ENCODE measurements at places on chromosomes 3 and 15.

DNA sequence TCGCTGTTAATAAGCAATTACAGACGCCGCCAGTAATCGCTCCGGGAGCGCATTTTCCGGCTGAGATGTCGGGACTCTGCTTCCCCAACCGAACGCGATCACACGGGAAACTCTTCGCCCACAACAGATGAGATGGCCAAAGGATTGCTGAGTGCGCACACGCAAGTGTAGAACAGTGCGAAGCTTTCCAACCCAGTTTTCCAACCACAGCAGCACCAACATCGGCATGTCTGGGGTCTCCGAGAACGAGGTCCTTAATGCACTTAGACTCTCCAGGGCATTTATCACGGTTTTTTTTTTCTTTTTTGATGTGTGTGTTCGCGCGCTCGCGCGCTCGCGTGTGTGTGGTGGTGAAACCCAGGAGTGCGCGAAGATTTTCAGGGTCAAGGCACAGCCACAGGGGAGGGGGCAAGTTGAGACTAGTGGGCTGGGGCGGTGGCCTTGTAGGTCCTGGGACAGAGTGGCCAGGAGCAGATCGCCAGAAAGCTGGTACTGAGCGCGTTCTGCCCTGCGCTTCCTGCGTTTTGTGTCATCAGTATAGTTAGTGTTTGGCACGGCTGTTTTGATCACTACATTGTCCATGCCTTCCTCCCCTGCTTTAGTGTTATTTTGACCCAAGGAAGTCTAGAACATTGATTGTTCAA, 1.8 kb upstream of the EOMES start:
- DNase-seq: no peak

GRCh38 chr15:89399238-89400115, 64.9 kb upstream of the POLG start:
- DNase-seq: no peak

DNA sequence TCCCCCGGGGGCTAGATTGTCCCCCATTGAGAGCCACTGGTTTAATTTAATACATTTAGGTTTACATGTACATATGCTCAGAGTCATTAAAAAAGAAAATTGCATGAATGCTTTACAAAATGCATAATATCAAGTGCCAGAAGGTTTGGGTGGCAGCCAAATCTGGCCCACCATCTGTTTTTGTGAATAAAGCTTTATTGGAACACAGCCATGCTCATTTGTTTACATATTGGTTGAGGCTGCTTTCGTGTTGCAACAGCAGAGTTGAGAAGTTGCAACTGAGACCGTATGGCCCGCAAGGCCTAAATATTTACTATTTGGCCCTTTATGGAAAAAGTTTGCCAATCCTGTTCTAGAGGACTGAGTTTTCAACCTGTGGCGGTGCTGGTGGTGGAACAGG, 32.1 kb upstream of the RGMA start:
- DNase-seq: no peak

GRCh38 chr15:62248277-62248984, 83.3 kb upstream of the C2CD4B start:
- no peak for DNase-seq

- DNase-seq: no peak
Measured at GRCh38 chr3:4988983-4989834, 10.0 kb downstream of the BHLHE40 start.

GRCh38 chr3:152737021-152737908, 97.7 kb upstream of the P2RY1 start:
- peak; percentile 16 for DNase-seq

DNA sequence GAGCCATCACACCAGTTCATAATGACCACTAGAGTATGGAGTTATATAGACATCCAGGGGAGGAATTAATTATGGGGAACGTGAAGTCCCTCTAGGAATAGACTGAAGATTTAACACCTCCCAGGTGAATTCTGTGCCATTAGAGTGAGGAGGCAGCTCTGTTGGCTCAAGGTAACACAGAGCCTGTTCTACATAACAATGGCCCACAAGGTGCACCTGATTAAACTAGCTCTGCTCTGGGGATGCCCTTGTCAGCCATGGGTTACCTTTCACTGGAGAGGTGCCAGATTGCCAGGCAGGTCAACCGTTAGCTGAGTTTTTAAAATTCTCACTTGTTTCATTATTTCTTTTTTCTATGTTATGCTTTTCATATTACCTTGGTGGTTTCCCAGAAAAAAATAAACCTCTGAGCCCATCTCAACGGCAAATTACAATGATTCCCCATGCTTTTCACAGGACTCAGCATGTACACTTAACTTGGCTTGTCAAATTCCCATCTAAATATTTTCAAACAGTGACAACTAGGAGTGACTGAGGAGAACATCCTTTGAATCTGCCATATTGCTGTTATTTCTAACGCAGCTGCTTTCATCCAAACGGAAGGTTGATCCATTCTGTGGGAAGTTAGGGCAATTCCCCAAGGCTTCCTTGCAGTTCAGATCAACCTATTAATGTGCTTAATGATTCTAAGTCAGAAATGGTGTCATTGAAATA, 512.9 kb downstream of the MCTP2 start:
- DNase-seq: no peak

GRCh38 chr3:147906285-147906684, 497.1 kb downstream of the ZIC1 start:
- no peak for DNase-seq

GRCh38 chr15:53658827-53659555, 100.5 kb downstream of the WDR72 start:
- no peak for DNase-seq

GRCh38 chr3:7734456-7734855, 767.2 kb upstream of the LMCD1 start:
- DNase-seq: no peak

DNA sequence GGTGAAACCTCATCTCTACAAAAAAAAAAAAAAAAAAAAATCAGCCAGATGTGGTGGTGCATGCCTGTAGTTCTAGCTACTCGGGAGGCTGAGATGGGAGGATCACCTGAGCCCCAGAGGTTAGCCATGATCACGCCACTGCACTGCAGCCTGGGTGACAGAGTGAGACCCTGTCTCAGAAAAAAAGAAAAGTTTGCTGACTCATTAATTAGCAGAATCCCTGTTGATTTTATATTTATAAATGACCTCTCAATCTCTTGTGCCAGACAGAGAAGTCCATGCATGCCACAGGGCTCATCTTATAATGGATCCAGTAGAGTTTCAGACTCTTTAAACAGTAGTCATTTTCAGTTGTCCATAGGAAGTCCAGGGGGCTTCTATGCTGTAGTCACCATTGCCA, 32.9 kb downstream of the ABHD6 start:
- DNase-seq: no peak

DNA sequence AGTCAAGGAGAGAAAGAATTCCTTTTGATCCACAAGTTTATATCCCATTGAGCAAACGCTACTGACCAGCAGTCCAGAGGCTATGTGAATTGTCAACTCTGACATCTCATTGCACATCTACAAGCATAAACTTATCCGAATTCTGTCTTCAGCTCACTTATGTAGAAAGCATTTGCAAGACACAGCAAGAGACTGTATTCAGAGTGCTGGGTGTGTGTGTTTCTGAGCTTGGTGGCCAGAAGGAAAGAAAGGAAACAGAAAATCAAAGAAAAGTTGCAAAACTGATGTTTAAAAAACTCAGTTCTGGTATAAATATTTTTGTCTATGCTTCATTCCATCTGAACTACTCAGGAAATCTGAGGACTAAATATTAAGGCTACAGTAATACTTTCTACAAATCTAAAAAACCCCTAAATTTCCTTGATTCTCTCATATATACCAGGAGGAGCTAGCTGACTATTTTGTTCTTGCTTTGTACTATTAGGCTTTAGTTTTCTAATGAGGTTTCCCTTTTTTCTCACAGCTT, 45.5 kb downstream of the LSAMP start:
- no peak for DNase-seq

- DNase-seq: no peak
Measured at GRCh38 chr15:31437686-31438085, 111.1 kb downstream of the KLF13 start.

DNA sequence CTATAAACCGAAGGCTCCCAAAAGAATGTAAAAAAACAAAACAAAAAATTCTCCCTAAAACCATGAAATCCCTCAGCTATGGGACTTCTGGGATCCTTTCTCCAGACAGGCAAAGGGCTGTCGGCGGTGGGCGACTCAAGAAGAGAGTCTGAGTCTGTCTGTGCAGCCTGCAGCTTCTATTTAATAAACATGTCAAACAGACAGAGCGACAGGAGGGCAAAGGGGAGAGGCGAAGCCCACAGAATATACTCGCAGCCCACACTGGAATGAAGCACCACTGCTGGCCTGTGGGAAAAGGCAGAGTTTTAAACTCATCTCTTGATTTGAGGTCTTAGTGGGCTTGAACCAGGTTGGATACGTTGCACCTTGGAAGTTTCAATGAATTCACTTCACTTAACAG, 40.2 kb downstream of the ISL2 start:
- DNase-seq: no peak

- no peak for DNase-seq
Measured at GRCh38 chr3:128307781-128308469, 154.6 kb downstream of the EEFSEC start.

- no peak for DNase-seq
Measured at GRCh38 chr3:140845882-140846281, 95.8 kb upstream of the SLC25A36 start.

- DNase-seq: peak; percentile 16
Measured at GRCh38 chr3:62201438-62202035, 171.8 kb downstream of the FEZF2 start.

DNA sequence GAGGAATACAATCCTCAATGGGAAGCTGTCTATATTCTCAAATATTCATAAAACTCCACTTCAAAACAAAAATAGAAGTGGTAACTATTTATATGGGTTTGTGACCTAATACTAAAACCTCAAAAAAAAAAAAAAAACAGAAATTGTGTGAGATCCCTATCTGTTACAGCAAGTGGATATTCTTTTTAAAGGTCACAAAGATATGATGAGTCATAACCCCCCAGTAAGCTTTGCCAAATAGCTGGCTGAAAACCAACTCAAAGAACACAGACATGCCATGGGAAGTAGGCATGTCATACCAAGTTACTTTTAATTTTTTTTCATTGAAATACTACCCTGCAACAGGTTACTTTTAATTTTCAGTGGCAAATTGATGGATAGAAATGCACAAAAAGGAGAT, 62.5 kb downstream of the CBLB start:
- no peak for DNase-seq

DNA sequence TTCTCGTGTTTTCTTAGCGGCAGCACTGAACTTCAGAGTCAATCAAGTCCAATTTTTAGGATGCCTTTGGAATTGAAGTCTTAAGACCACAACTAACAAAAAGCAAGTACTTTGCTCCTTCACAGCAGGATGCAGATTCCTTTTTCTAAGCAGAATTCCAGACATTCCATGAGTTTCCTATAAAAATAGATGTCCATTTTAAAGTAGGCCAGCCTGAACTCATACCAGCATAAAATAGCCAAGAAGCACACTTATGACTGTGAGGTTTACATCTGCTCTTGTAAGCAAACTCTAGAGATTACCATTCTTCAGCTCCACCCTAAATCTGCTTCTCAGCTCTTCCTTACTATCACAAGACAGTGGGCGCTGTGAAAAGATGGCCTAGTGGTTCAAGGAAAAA, 85.8 kb downstream of the THBS1 start:
- DNase-seq: no peak

GRCh38 chr3:42999632-43000031, 20.5 kb downstream of the GASK1A start:
- no peak for DNase-seq

GRCh38 chr3:127204841-127205582, 12.1 kb downstream of the PRR23E start:
- DNase-seq: no peak

DNA sequence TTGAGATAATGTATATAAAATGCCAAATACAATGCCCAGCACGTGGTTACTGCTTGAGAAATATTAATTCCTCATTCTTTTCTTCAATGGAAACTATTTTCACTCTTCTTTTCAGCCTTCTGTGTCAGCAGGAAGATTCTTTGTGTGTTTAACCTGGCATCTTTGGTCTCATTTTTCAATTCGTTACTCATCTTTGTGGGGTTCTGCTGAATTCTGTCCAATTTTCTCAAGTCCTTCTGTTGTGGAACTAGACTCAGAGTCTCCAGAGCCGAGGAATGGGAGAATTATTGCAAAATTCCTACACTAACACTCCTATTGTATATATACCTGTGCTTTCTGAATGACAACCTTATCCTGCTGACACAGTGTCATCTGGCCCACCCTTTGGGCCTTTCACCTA, 96.8 kb upstream of the RGMA start:
- no peak for DNase-seq

GRCh38 chr15:59148153-59148833, 43.3 kb downstream of the CCNB2 start:
- DNase-seq: no peak

- DNase-seq: no peak
Measured at GRCh38 chr3:178097576-178097975, 438.7 kb upstream of the KCNMB2 start.

DNA sequence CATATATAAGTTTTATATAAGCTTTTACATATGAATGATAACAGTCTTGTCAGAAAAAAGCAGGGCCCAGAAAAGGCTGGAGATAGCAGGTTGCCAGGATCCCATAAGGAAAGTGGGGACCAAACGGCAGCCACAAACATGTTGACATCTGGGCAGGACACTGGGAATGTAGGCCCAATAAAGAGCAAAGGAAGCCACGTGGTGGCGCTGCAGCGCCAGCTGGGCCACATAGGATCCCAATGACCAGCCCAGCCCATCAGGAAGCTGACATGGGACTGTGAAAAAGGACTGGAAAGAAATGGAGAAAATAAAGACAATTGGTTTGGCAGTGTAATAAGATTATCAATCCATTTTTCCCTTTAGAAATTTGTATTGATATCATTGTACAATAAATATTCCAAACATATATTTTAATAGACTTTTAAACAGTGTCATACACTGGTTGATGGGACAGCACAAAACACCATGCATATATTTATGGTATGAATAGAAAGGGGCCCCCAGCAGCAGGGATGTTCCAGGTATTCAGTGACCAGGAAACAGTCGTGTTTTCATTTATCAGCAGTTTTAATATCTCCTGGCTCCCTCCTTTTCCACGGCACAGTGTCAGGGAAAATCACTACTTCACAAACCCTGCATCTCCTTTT, 89.0 kb upstream of the STRIT1 start:
- peak; percentile 63 for DNase-seq

- no peak for DNase-seq
Measured at GRCh38 chr3:52140000-52140399, 14.2 kb downstream of the POC1A start.

DNA sequence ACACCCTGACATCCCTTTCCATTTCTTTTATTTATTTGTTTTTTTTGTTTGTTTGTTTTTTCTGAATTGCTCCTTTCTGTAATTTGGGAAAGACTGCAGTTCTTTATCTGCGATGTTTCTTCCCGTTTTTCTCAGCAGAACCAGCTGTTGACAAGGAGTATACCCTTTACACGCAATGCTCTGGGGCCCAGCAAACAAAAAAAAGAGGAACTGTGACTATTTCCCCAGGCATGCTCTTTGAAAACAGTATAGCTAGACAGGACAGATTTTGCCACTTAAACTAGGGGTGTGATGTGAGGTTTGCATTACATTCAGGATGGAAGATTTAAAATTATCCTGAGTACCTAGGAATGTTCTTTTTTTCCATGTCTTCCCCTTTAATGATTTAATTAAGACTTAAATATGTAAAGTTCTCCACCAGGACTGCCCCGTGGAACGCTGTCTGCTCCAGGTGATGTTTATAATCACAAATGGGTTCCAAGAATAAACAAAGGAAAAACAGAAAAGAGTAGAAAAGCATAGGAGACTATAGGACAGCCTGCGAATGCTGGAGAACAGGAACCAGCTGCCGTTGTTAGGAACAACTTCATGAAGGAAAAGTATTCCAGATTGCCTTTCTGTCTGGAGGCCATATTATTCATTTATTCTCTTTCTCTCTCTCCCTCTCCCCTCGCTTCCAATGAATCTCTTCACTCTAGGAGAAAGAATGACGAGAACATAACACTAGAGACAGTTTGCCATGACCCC, 43.3 kb downstream of the TGFBR2 start:
- DNase-seq: no peak

Data from HCT116 (cell line).